ENCODE measurements at places on chromosomes 11 and 22.

- DNase-seq: no peak
Observed at GRCh38 chr11:4194889-4195288, 100.3 kb downstream of the RRM1 start.

DNA sequence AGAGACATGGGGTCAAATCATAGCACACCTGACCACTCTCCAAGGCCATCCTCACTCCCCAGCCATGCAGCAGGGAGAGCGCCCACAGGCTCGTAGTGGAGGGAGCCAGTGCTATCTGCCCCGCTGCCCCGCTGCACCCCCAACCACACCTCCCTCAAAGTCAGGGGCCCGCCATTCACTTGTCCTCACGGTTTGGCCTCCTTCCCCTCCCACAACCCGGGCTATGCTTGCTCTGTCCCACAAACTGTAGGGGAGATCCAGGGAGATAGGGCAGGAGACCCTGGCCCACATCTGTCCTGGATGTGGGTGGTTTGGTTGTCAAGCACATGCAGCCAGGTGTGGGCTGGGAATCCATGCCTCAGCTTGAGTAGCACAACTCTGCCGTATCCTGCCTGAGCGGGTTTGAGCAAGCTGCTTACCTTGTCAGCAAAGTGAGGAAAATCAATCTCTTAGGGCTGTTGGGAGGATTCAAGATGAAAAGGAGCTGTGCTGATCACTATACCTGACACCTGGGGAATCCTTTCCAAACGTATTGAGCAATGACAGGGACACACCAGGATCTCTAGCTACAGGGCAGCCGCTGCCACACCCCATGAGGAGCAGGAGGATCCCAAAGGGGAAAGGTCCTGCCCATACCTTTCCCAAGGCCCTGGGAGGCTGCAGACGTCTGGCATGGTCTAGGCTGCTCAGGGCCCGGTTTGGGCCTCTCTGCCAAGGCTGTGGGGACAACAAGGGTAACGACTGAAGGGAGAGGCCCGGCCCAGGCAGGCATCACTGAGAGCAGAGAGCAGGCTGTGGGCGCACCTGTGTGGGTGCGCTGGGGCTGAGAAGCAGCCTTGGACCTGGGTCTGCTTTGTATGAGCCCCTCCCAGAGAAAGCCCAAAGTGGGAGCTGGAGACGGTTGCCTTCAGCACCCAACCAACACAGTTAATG is 23.3 kb downstream of the KCNJ5 start:
- DNase-seq: no peak

DNA sequence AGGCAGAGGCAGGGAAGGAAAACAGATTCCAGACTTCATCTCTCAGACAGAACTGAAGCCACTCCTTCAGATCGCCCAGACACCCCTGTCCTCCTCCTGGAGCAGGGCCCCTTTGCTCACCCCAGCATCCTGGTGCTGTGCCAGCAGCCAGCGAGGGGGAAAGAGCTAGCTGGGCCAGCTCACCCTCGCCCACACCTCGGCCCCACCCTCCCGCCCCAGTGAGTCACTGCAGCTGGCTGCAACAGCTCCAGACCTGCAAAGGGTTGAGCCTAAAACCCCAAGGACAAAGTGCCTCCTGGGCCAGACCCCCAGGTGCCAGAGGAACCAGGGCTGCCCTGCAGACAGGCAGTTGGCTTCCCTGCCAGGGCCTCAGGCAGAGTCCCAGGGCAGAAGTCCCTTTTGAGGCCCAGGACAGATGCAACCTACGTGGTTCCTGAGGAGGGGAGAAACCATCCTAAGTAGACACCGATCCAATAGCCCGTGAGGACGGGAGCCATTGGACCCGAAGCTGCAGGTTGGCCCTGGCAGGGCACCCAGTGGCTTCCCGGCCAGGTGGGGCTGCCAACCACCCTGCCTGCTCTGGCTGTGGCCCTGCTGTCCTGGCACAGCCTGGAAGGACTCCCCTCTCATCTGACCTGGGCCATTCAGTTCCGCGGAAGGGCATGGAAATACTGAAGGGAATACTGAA is 7.2 kb downstream of the AHNAK start:
- no peak for DNase-seq

DNA sequence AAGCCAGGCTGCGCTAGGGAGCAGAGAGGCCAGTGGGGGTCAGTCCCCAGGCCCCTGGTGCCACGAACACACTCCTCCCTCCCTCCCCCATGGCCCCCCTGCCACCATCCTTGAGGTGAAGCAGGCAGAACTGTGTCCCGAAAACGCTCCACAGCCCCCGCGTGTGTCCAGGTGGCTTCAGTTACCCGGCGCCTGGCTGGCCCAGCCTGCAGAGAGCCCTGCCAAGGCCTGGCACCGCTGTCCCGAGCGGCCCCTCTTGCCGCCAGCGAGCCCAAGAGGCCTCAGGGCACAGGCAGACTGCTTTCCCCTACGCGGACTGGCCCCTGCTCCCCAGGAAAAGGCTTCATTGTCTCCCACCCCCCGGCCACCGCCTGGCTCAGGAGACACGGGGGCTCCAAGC is 27.7 kb downstream of the CDKN1C start:
- DNase-seq: no peak

DNA sequence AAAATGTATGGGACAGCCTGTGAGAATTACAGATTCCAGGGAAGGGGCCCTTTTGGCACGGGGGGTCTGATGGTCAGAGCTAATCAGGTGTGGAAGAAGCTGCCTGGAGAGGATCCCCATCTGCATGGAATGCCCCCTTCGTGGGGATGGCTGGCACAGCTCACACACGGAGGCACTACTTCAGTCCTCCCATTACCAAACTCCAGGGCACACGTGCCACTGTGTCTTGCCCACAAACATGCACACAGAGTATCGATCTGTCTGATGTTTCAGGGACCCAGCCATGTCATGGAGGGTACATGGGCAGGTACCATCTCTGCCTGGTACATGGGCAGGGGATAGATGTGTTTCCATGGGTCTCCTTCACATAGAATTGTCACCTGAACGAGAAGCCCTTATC is 14.7 kb downstream of the KCNQ1OT1 start:
- DNase-seq: no peak
